NCI-H748 treated with DMSO at 0.1 percent for 48 hours (cell line): ENCODE measurements at places on chromosomes 1 and 21.

DNA sequence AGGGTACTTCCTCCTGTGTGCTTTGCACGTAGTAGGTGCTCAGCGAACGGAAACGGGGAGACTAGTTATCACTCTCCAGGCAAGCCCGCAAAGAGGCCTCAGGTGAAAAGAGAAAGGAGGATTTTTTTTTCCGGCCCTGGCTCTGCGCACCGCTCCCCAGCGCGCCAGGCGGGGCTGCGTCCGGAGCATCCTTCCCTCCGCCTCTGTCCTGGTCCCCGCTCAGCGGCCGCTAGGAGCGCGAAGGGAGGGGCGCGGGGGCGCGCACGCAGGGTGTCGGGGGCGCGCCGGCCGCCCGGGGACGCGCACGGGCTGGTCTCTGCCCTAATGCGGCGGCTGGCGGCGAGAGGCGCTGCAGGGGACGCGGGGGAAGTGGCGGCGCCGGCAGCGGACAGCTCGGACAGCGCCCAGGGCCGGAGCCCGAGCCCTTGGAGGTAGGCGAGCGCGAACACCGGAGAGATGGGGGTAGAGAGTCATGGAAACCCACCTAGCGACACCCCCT lies 42.3 kb upstream of the NFASC start:
- peak; percentile 29 for DNase-seq

DNA sequence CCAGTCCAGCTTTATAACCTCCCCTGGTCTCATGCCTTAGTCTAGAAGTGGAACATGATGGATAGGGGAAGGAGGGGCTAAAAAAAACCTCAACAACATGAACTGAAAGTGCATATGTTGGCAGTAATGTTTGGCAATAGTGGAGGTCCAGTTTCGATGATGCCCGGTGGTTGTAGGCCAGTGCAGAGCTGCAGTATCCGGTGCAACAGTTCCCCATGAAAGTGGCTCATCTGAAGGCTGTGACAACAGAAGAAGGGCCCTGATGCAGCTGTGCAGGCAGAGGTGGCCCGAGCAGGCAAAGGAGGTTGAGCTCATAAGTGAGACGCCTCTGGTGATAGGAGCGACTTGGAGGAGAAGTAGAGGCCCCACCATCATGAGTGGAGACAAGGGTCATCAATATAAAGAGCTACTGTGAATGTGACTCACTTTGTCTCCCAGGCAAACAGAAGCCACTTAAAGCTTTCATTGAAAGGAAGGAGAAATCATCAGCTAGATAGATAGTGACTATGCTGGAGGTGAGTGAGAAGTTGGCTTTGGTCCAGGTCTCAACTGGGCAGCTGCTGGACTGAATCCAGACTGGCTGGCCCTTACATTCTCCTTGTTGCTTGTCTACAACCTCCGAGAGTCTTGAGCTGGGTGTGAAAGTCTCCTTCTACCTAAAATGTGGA lies 10.2 kb upstream of the CREG1 start:
- DNase-seq = peak; percentile 41

DNA sequence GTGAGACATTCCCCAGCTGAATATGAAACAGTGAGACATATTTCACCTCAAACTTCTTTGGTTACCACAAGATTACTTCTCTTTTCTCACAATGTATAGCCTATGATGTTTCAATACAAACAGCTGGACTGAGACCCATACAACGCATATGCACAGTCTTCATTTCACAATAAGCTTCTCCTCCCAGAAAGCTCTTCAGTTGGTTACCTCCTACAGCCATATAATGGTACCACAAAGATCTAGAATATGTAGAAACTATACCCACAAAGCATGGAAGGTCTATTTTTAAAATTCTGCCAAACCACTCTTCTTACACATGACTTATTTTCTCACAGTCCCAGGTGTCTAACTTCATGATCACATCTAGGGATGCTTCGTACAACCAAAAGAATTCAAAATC lies 70.8 kb downstream of the JAK1 start:
- no peak for DNase-seq

DNA sequence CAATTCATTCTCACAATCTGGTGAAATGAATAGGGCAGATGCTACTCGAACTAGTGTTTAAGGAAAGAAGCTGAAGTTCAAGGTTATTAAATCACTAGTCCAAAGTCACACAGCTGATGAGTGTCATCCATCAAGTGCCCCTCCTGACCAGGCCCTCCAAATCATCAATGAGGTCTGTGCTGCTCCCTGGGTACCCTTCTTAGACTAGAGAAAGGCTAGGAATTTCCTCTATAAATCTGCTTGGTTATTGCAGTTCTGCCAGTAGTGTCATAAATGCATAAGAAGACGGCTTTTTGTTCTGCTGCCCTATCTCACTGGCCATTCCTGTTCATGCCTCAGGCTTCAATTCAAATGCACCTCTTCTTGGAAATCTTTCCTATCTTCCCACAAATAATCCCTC lies 5.5 kb upstream of the KRTAP21-1 start:
- DNase-seq = no peak
